Psoas muscle (tissue), 8 donors: ENCODE measurements at places on chromosomes 6 and 20. TPM values are rescaled to one million over a fixed set of nuclear protein-coding genes. Genes with fewer than 3 reads are reported as not detected.

DNA sequence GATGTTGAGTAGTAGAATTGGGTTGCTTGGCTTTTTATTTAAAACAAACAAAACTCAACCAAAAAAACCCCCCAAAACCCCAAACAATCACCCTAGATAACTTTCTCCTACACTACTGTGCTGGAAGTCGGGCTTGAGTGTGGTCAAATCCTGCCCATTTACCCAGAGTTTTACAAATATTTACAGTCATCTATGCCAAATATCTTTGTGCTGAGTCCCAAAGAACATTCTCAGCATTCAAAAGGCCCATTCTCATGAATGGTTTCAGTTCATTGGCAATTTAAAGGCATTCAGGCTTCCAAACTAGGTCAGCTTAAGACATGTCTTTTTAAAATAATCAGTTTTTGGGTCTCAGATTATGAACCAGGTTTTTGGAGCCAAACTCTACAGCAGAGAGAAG, 1.8 kb downstream of the RNF144B start:
- DNase-seq = no peak

CLVS2 gene
- total RNA-seq = 0.08 TPM

DNA sequence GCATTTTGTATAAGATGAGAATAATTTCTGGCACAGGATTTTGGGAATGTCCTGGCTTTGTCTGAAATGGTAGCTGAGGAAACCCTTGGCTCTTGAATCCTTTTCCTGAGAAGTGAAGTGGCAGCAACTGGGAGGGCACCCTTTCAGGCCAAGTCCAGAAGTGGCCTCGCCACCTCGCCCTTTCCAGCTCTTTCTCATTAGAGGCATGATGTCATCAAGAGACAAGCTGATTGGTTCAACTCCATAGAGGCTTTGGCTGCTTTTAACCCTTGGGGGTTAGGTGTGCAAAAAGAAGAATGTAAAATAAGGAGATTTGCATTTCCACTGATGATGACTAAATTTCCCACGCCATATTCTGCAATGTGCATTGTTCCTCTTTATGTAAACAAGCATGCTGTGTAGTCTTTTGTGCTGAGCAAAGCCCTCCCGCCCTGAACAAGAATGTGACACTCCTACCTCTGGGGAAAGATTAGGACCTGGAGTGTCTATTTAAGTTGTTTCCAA, 116.5 kb downstream of the TCP11 start:
- DNase-seq = peak; percentile 69

DNA sequence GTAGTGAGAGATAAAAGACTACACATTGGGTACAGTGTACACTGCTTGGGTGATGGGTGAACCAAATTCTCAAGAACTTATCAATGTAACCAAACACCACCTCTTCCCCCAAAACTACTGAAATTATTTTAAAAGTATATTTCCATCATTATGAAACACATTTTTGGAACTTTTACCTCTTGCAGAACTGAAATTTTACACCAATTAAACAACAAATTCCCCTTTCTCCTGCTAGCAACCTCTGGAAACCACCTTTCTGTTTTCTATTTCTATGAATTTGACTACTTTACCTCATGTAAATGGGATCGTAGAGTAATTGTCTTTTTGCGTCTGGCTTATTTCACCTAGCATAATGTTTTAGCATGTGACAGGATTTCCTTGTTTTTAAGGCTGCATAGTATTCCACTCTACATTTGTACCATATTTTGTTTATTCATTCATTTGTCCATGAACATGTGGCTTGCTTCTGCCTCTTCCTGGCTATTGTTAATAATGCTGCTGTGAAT, 149.9 kb upstream of the PHACTR1 start:
- DNase-seq = no peak

DNA sequence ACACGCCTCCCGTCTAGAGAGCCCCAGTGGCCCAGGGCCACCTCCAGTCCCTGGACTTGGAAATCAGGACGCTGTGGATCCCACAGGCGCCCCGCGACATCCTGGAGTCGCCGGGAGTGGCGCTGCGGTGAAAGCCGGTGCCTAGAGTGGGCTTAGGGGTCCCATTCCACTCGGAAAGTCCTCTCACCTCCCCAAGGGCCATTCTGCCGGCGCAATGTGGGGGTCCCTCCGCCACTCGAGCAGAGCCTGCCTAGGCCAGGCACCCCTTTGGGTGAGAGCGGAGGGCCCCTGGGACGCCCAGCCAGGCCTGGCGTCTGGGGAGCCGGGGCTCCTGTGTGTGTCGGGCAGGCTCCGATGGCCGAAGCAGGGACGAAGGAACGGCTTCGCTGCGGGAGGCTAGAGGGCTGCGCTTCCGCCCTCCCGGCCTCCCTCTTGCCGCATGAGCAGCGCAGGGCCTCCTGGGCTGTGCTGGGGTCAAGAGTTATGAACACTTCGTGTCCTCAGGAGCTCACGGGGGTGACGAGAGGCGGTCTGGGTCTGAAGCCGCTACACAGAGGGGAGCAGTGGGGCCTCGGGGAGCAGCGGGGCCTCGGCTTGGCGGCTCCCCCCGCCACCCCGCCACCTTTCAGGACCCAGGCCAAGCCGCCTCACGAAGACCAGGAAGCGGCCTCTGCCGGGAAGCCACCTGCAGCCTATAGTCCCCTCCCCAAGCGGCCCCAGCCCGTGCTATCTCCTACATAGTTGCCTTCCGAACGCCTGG, 13.6 kb downstream of the POU3F2 start:
- DNase-seq = no peak

- no peak for DNase-seq
Measured at GRCh38 chr20:1075616-1076015, 42.8 kb upstream of the PSMF1 start.

ZBTB46 gene
- 6.4 TPM for total RNA-seq

- DNase-seq = no peak
Measured at GRCh38 chr20:37354210-37355195, 8.6 kb downstream of the SRC start.

PARD6B gene
- total RNA-seq = 1.3 TPM

CHRNA4 gene
- total RNA-seq = 0.41 TPM

EDEM2 gene
- 8.5 TPM for total RNA-seq

- no peak for DNase-seq
Measured at GRCh38 chr6:37799263-37799644, 20.3 kb upstream of the ZFAND3 start.

DNA sequence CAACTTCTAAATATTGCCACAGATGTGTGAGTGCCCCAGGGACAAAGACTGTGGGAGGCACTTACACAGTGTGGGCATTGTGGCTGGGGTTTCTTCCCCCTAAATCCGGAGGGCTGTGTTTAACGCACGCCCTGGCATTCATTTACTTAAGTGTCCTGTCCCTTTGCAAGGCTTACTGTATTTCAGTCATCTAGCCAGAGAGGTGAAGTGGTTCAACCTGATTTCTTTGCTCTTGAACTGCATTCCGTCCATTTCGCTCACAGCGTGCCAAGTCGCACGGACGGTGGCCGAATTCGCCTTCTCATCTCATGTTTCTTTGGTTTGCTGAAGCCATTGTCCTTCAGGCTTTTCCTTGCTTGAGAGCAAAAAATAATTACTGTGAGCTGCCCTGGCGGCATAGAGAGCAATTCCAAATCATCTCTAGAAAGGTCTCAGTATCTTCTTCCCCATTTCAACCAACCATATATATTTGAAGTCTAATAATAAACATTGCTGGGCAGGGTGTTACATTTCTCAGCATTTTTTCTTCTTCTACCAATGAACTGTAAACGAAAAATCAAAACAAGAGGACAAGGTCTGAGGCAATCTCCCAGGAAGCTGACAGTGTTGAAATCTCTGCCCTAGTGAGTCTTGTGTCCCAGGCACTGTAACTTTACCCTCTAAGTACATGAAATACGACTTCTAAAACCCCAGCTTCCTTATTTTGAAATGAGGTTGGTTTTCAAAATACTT, 16.9 kb downstream of the SYTL3 start:
- DNase-seq = no peak

DNA sequence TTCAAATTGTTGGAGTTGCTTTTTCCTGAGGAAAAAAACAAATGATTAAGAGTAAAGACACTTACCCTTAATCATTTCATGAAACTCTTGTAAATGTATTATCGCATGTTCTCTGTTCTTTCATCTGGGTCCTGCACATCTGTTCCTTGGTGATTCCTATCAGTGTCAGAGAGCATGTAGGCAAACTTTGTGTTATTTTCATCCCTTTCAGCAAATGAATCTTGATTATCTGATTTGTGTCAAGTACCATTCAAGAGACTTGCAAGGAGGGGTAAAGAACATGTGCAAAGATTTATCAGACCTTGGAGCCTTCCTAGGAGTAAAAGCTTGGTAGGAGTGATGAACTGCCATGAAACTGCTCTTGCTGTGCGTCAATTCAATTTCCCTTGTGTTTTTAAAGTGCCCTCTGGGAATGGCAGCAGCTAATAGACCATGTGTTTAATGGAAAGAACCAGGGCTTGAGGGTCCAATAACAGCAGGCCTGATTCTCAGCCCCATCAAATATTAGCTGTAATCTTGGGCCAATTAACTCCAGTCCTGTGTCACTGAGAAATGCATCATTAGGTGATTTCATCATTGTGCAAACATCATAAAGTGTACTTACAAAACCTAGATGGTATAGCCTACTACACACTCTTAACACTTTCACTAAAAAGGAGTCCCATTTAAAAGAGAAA, 118.9 kb upstream of the CEP85L start:
- no peak for DNase-seq

- no peak for DNase-seq
Measured at GRCh38 chr20:18611492-18611891, 23.6 kb downstream of the DTD1 start.

DNA sequence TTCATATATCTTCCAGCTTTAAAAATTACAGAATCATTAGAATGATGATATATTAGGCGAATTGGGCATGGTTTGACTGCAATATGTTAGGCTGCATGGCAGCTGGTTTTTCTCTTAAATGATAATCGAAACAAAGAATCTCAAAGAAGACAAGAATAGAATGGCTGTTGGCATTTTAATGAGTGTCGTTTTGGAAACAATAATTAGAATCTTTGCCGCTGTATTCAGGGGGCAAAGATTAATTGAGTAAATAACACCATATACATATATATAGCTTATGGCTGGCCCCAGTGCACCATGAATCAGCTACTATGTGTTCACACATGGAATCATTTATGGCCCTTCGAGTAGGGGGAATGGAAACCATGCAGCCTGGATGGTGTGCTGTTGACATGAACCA, 216.2 kb downstream of the RNF144B start:
- no peak for DNase-seq

- no peak for DNase-seq
Measured at GRCh38 chr6:147260091-147260490, 55.9 kb downstream of the STXBP5 start.

GPR6 gene
- not detected for total RNA-seq

PCIF1 gene
- 37.5 TPM for total RNA-seq

PBOV1 gene
- not detected for total RNA-seq

DNA sequence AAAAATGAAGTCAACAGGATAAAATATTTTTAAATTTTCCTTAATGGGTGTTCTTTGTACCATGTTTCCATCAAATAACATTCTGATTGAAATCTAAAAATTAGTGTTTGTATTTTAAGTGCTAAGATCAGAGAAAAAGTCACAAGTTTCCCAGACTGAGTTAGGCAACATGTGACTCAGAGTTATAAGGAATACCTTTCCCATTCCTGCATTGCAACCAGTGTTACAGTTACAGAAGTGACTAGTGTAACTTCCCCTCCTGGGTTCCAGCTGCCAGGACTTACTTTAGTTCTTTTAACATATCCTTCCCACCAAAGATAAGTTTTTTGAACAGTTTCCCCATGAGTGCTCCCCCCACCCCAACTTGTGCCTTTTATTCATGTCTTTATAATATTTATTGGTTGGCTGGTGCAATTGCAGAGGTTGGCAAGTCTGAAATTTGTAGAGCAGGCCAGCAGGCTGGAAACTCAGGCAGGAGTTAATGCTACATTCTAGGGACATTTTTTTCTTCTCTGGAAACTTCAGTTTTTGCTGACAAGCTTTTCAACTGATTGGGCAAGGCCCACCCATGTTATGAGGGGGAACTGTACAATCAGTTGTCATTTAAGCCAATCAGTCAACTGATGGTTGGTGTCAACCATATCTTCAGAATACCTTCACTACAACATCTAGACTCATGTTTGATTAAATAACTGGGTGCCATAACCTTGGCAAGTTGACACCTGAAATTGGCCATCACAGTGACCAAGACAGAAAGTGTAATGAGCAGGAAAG, 22.9 kb upstream of the ESR1 start:
- no peak for DNase-seq

GRCh38 chr6:111472933-111473435, 10.0 kb downstream of the REV3L start:
- no peak for DNase-seq

DEFB127 gene
- total RNA-seq = not detected

GRCh38 chr6:132140189-132140588, 189.0 kb upstream of the CCN2 start:
- DNase-seq = no peak

DNA sequence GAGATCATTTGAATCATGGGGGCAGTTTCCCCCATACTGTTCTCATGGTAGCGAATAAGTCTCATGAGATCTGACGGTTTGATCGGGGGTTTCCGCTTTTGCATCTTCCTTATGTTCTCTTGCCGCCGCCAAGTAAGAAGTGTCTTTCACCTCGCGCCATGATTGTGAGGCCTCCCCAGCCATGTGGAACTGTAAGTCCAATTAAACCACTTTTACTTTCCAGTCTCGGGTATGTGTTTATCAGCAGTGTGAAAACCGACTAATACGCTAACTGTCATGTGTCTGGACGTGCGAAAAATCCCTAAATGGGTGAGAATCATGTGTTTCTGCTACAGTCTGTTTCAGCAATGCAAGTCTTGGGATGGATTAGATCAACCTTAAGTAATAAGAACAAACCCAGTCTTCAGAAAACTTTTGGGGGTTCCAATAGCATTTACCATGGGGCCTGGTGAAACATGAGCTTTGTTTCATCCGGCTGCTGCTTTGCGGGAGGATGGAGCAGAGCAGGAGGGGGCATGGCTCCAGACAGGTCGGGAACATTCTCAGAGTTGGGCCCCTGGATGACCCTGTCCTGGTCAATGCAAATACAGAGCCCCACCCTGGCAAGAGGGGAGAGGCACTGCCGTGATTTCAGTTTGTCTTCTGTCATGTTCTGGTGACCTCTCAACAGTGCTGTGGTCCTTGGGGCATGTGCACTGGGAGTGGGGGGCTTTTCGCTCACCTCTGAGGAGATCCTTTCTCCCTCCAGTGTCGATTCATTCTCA, 41.5 kb downstream of the CTCFL start:
- DNase-seq = no peak

DNA sequence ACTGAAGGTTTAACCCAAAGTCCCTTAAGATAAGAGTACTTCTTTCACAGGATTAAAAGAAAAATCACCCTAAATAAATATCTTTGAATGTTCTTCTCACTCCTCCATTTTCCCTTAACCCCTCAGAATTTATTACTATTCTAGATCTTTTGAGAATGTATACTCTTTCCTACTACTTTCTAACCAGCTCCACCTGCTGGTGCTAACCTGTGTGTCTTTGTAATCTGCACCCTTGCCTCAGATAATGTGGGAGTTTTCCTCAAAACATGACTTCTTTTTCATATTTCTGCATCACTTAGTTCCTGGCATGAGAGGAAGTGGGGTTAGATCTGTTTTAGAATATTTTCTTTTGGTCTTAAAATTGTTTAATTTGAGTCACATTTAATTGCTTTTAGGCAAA, 394.2 kb downstream of the BMP2 start:
- no peak for DNase-seq

GRCh38 chr6:46626228-46626909, 26.2 kb downstream of the CYP39A1 start:
- no peak for DNase-seq

GRCh38 chr6:26439151-26440125, 866 bp upstream of the BTN3A3 start:
- no peak for DNase-seq

TUBB1 gene
- total RNA-seq = 0.22 TPM
